ENCODE measurements at places on chromosomes 16 and 17.
A peak's percentile ranks its signal among the peaks of the same experiment; 100 is the strongest.

DNA sequence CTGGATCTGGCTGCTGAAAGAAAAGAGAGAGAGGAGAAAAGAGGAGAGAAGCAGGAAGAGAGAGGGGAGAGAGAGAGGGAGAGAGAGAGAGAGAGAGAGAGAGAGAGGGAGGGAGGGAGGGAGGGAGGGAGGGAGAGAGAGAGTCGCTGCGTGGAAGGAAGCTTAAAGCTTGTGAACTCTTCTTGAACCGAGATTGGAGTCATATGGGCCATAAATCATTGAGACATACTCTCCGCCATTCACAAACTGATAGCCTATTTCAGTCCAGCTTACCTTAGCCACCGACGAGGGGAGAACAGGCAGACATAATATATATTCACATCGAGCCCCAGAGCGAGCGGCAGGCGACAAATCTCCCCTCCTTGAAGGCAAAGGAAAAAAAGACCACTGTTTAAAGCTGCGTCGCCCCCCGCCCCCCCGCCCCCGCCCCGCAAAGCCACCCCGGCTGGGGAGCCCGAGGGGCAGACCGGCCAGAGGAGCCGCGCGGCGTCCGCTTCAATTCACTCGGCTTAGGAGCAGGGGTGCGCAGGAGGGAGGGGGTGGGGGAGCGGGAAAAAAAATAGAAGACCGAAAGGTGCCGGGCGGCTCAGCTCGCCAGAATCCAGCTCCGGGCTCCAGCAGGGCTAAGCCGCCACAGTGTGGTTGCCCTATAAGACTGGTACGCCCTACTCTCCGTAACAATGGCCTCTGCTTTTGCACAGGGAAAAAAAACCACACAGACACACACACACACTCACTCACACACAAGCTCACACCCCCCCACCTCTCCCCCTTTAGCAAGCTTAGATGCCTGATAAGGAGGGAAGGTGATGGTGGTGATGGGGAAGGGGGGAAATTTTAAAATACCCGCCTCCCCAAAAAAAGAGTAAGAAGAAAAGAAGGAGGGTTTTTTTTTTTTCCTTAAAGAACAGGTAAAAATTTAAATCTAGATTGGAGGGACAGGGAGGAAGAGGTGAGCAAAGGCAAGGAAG is 10.6 kb upstream of the HOXB2 start:
- H3K27me3 ChIP-seq, result peaks cover 13% of the 10 kb centered on the region
- peaks cover 10% of the 10 kb centered on the region for H3K4me1 ChIP-seq
- H3K36me3 ChIP-seq, result peaks cover 4% of the 10 kb centered on the region
- DNase-seq, result no peak

GRCh38 chr17:12985431-12986293 is 32.2 kb downstream of the ELAC2 start:
- peaks cover 7% of the 10 kb centered on the region for H3K36me3 ChIP-seq
- no peaks in the 10 kb centered on the region for H3K27me3 ChIP-seq
- H3K4me1 ChIP-seq, result peaks cover 4% of the 10 kb centered on the region
- DNase-seq, result no peak
- no peak overlapping the region for H3K4me3 ChIP-seq
- no peak overlapping the region for H3K27ac ChIP-seq

DNA sequence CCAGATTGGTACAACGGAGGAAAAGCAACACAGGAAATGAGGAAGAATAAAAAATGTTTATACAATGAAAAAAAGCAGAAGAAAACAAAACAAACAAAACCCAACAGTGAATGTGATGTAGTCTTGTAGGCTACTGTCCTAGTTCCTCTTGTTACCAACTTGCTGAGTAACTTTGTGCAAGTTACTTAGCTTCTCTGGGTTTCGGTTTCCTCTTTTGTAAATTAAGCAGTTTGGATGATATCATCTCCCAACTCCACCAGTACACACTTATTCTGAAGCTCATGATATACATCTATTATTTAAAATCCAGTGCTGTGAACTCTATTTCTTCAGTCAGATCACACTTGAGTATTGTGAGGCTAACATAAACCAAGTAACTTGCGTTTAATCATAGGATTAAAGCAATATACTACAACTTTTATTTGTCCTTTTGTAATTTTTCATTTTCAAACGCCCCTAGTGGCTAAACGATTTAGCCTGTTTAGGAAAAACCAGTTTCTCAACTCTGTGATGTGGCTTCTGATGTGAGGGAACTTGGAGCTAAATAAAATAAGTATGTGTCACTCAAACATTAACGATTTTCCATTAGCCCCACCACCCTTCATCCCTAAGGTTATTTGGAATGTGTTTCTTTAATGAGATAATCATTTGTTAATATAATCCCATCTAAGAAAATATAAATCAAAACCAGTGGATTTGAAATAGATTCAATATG is 1.4 kb upstream of the UNK start:
- H3K27ac ChIP-seq, result peak overlapping the region; percentile 100
- peak; percentile 42 for DNase-seq
- peaks cover 3% of the 10 kb centered on the region for H3K27me3 ChIP-seq
- H3K36me3 ChIP-seq, result peaks cover 37% of the 10 kb centered on the region
- H3K4me1 ChIP-seq, result peaks cover 48% of the 10 kb centered on the region

GRCh38 chr17:48213797-48214196 is 106.2 kb downstream of the SNX11 start:
- peaks cover 15% of the 10 kb centered on the region for H3K36me3 ChIP-seq
- no peak overlapping the region for H3K4me3 ChIP-seq
- H3K27ac ChIP-seq, result no peak overlapping the region
- no peak for DNase-seq
- no peaks in the 10 kb centered on the region for H3K27me3 ChIP-seq
- peaks cover 6% of the 10 kb centered on the region for H3K4me1 ChIP-seq

DNA sequence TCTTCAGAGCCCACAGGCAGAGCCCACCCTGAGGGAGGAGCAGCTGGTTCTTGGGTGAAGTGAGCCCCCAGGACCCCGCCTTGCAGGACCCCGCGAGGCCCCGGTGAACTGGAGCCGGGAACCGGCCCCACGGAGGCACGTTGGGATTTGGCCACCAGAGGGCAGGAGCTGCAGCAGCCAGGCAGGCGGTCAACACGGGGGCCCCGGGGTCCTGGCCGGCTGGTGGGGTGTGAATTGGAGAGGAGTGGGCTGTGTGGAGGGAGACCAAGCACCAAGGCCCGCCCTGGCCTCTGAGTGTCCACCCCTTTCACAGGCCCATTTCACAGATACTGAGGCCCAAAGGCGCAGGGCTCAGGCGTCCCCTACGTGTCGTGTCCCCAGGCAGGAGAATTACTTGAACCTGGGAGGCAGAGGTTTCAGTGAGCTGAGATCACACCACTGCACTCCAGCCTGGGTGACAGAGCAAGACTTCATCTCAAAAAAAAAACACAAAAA is 2.2 kb downstream of the DPEP1 start:
- H3K27me3 ChIP-seq, result peaks cover 2% of the 10 kb centered on the region
- H3K36me3 ChIP-seq, result peaks cover 5% of the 10 kb centered on the region
- DNase-seq, result no peak
- no peak overlapping the region for H3K27ac ChIP-seq

- no peak overlapping the region for H3K4me3 ChIP-seq
- no peak overlapping the region for H3K27ac ChIP-seq
- no peaks in the 10 kb centered on the region for H3K4me1 ChIP-seq
- no peaks in the 10 kb centered on the region for H3K36me3 ChIP-seq
Observed at GRCh38 chr16:69496376-69496775, 69.4 kb upstream of the NFAT5 start.

DNA sequence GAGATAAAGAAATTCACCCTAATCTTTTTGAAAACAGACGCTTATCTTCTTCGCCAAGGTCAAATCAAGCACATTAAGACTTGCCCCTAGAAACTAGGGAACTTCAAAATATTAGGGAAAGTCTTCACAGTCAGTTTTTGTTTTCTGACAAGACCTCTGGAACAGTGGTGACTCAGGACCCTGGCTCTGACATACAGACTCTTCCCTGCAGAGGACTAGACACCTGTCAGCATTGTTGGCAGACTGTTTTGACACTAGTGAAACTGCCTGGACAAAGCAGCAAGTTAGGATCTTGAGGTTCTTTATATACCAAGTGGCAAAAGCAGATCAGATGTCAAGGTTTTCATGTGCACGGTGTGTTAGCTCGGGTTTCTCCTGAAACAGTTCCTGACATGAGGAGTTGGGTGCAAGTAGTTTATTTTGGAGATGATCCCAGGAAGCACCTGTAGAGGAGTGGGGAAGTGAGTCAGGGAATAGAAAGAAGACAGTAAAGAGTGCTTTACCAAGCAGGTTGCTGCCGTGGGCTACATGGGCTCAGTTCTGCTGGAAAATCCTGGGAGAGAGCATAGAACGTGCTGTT is 182.0 kb upstream of the IRX5 start:
- H3K4me3 ChIP-seq, result no peak overlapping the region
- H3K4me1 ChIP-seq, result no peaks in the 10 kb centered on the region
- no peak for DNase-seq
- H3K27ac ChIP-seq, result no peak overlapping the region
- H3K36me3 ChIP-seq, result no peaks in the 10 kb centered on the region

- no peak overlapping the region for H3K4me3 ChIP-seq
- H3K36me3 ChIP-seq, result peaks cover 14% of the 10 kb centered on the region
- peaks cover 3% of the 10 kb centered on the region for H3K4me1 ChIP-seq
- H3K27ac ChIP-seq, result no peak overlapping the region
Observed at GRCh38 chr17:10631048-10631700, 25.9 kb downstream of the MYH3 start.

- H3K27me3 ChIP-seq, result no peaks in the 10 kb centered on the region
- peaks cover 2% of the 10 kb centered on the region for H3K36me3 ChIP-seq
- DNase-seq, result no peak
- peaks cover 10% of the 10 kb centered on the region for H3K4me1 ChIP-seq
- no peak overlapping the region for H3K4me3 ChIP-seq
- H3K27ac ChIP-seq, result peak overlapping the region; percentile 20
Observed at GRCh38 chr16:67445913-67446907, 15.3 kb downstream of the HSD11B2 start.

- H3K36me3 ChIP-seq, result peaks cover 52% of the 10 kb centered on the region
- peak overlapping the region; percentile 96 for H3K27ac ChIP-seq
- no peak for DNase-seq
- peak overlapping the region; percentile 92 for H3K4me3 ChIP-seq
- H3K27me3 ChIP-seq, result no peaks in the 10 kb centered on the region
Observed at GRCh38 chr17:27631411-27631760, 398 bp downstream of the LGALS9 start.

GRCh38 chr16:56732366-56732765 is 2.4 kb downstream of the NUP93 start:
- H3K4me3 ChIP-seq, result no peak overlapping the region
- H3K27ac ChIP-seq, result no peak overlapping the region

- no peaks in the 10 kb centered on the region for H3K4me1 ChIP-seq
- no peak overlapping the region for H3K4me3 ChIP-seq
- H3K36me3 ChIP-seq, result no peaks in the 10 kb centered on the region
- no peak for DNase-seq
Observed at GRCh38 chr16:86901483-86901882, 323.1 kb downstream of the FOXL1 start.

- H3K4me3 ChIP-seq, result no peak overlapping the region
- H3K36me3 ChIP-seq, result no peaks in the 10 kb centered on the region
- no peak overlapping the region for H3K27ac ChIP-seq
- peaks cover 34% of the 10 kb centered on the region for H3K27me3 ChIP-seq
Observed at GRCh38 chr17:50627036-50627781, 7.5 kb upstream of the ABCC3 start.

DNA sequence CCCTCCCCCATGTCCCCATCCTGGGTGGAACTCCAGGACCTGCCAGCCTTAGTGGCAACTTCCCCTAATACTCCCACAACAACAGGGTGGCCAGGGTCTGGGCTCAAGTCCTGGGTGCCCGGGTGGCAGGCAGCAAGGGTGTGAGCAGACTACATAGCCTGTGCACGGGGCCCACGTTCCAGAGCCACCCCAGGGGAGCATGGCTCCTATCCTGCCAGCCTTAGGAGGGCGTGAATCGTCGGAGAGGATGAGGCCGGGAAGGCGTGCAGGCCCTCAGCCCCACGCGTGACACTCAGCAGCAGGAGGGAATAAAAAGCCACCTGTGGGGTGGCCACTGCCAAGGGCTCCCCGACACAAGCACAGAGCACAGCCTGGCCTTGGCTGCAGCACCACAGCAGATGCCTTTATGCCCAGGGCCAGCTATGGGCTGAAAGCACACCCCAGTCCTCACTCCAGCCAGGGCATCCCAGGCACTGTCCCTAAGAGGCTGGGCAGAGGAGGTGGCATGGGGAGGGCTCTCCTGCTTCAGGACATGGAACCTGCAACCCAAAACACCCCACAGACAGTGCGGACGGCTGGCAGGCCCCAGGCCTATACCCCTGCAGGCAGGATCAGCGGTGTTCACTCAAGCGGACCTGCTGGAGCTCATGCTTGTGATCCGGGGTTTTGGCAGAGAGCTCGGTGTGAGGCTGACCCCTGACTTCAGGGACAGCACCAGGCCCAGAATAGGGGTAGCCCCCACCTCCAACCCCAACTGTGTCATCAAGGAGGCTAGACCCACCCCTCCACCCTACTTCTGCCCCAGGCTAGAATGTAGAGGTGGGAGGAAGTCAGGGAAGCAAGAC is 2.7 kb downstream of the BCAR1 start:
- no peak overlapping the region for H3K27ac ChIP-seq
- H3K27me3 ChIP-seq, result peaks cover 45% of the 10 kb centered on the region
- H3K36me3 ChIP-seq, result no peaks in the 10 kb centered on the region
- no peak overlapping the region for H3K4me3 ChIP-seq

GRCh38 chr16:88617268-88618031 is 20.9 kb upstream of the IL17C start:
- H3K4me1 ChIP-seq, result peaks cover 33% of the 10 kb centered on the region
- no peaks in the 10 kb centered on the region for H3K27me3 ChIP-seq
- DNase-seq, result no peak
- H3K4me3 ChIP-seq, result no peak overlapping the region
- H3K27ac ChIP-seq, result peak overlapping the region; percentile 7

DNA sequence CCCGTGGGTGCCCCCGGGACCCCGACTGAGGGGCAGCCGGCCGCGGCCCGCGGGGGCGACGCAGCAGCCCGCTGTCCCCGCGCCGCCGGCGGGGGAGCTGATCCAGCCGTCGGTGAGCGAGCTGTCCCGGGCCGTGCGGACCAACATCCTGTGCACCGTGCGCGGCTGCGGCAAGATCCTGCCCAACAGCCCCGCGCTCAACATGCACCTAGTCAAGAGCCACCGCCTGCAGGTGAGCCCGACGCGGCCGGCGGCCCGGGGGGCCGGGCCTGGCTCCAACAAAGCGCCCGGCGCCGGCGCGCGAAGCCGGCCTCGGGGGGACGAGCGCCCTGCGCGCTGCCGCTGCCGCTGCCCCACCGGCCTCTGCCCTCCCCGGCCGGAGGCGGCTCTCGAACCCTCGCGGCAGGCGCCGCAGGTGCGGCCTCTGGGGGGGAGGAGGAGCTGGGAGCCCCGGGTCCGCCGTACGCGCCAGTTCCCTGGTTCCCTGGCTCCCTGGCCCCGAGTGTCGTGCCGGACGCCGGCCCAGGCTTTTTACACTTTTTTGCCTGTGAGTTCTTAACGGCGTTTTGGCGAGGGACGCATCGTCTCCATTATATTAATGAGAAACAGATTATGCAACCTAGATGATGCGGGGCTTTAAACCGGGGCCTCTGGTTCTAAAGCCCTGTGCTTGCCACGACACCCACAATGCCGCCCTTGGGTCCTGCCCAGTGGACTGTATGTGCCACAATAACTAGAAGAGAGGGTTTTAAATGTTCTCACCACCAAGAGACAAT is 521 bp downstream of the ATMIN start:
- DNase-seq, result peak; percentile 55
- H3K27me3 ChIP-seq, result no peaks in the 10 kb centered on the region
- H3K4me3 ChIP-seq, result peak overlapping the region; percentile 80
- H3K36me3 ChIP-seq, result peaks cover 33% of the 10 kb centered on the region
- H3K27ac ChIP-seq, result peak overlapping the region; percentile 76

- peaks cover 58% of the 10 kb centered on the region for H3K36me3 ChIP-seq
- H3K4me3 ChIP-seq, result no peak overlapping the region
- no peaks in the 10 kb centered on the region for H3K27me3 ChIP-seq
- no peak for DNase-seq
- H3K27ac ChIP-seq, result no peak overlapping the region
- H3K4me1 ChIP-seq, result peaks cover 16% of the 10 kb centered on the region
Observed at GRCh38 chr16:23523321-23523720, 13.0 kb upstream of the GGA2 start.

GRCh38 chr17:72702998-72703397 is 389.5 kb downstream of the SLC39A11 start:
- no peak overlapping the region for H3K27ac ChIP-seq
- H3K36me3 ChIP-seq, result peaks cover 4% of the 10 kb centered on the region
- H3K27me3 ChIP-seq, result no peaks in the 10 kb centered on the region
- H3K4me1 ChIP-seq, result peaks cover 7% of the 10 kb centered on the region
